ENCODE measurements at places on chromosomes 12 and 14.

- no peak for DNase-seq
Measured at GRCh38 chr14:73685328-73685727, 28.9 kb downstream of the PNMA1 start.

DNA sequence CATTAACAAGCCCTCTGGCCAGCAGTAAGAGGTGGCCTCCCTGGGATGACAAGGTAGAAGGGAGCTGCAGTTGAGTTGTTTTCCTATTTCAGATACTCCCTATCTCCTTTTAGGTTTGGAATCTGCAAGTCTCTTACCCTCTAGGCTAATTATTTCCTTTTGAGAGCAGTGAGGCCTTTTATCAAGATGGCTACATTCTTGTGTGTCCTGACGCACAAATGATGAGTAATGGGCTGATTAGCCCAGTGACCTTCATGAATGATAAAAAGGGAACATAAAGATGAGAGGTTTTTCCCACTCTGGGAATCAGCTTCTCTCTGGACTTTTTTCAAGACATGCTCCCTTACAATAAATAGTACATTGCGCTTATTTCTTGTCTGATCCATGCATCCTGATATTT is 22.9 kb downstream of the DYRK2 start:
- no peak for DNase-seq

GRCh38 chr12:82225871-82226270 is 132.3 kb downstream of the CCDC59 start:
- no peak for DNase-seq

DNA sequence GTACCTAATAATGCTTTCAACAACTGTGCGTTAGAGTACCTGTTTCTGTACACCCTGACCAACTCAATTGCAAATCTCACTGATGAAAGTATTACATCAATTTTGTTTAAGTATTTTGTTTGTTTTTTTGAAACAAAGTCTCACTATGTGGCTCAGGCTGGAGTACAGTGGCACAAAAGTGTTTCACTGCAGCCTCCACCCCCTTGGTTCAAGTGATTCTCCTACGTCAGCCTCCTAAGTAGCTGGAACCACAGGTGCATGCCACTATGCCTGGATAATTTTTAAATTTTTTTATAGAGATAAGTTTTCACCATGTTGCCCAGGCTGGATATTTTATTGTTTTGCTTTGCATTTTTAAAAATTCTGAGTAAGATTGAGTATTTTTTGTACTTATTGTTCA is 46.7 kb downstream of the YEATS4 start:
- no peak for DNase-seq

GRCh38 chr14:75277008-75277814 is 1.4 kb upstream of the FOS start:
- peak; percentile 60 for DNase-seq

- DNase-seq, result peak; percentile 4
Measured at GRCh38 chr12:90404071-90404470, 550.9 kb downstream of the CCER1 start.
